Stimulated activated CD4-positive, alpha-beta T cell treated with anti-CD3 and anti-CD28 coated beads, Interleukin-1b, Interleukin-23, amount 100 ng/mL, for 4 hours (primary cell): ENCODE measurements at places on chromosomes 11 and 22.

- no peak for DNase-seq
These were observed 45.6 kb downstream of the PITPNB start for GRCh38 chr22:27873472-27873871.

GRCh38 chr11:87417951-87418350 is 380.2 kb downstream of the TMEM135 start:
- DNase-seq: no peak

DNA sequence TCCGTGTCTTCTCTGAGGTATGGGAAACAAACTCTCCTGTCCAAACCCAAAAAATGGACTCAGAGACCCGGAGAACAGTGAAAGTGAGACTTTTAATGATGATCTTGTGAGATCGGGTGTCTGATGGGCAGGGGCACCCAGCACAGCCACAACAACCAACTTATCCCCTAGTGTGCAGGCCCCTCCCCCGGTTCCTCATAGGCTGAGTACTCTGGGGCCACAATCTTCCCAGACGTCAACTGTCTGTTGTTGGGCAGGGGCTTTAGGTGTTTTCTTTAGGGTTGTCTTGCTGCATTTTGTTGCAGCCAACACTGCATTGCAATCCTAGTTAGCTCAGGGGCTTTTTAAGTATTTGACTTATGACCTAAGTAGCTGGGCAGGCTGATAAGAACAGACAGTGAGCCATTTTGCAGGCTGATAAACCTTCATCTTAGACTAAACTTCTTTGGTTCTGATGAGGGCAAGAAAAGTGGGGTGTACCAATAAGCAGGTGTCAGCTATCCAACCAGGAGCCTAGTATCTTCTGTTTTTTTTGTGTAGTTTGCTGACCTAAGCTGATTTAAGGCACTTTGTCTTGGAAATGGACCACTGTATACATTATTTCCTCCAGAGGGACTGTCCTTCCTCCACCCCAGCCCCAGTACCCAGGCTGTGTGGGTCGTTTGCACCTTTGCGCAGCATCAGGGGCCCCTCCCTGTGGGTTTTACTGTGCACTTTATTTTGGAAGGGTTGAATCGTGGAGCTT is 1323.6 kb downstream of the TBC1D22A start:
- DNase-seq: no peak

DNA sequence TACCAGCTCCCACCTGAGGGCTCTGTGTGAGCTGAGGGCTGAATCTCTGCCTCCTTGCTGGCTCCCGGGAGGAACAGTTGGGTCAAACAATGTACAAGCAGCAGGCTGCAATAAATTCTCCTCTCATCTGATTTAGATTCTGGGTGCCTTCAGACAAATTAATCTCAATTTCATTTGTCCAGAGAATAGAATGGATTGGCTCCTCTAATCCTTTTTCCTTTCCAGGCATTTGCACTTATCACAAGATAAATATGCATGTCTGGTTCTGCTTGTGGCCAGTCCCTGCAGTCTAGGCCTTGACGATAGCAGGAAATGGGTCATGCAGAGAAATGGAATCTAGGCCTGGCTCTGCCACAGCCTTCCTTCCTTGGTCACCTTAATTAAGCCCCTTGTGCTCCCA is 28.7 kb downstream of the UPB1 start:
- DNase-seq: no peak

- DNase-seq: no peak
These were observed 330.6 kb downstream of the SHANK2 start for GRCh38 chr11:70921804-70922203.

GRCh38 chr11:80872116-80872728 is 1431.4 kb upstream of the TENM4 start:
- DNase-seq: no peak

DNA sequence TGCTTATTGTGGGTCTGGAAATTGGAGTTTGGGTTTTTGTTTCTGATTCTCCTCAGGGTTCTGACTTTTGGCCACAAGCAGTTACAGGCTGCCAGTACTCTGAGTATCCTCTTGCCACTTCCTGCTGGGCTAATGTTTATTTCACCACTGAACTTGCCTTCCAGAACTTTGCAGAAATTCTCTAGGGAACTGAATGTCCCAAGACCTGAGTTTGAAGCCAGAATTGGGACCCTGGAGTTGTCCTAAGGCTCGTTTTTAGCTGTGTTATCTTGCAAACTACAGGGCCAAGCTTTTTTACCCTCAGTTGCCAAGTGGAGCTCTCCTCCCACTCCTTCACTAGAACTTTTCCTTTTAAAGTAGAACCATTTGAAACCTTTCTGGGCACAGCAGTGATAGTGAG is 89.9 kb downstream of the FAT3 start:
- DNase-seq: no peak

DNA sequence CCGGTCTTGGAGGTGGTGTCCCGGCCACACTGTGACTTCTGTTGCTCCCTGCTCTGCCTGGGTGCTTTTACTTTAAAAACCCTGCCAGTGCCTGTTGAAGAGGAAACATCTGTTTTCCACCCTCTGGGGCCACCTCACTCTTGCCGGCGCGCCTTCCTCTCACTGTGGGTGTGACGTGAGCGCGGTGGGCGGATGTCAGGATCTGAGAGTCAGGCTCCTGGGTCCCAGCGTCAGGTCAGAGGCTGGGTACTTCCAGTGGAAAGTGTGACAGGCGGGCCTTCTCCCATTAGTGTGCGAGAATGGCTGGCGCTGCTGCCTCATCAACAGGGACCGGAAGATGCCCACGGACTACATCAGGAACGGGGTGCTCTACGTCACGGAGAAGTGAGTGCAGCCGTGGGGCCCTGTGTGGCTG is 54.2 kb downstream of the GRAMD4 start:
- DNase-seq: peak; percentile 90

GRCh38 chr11:35078470-35078735 is 60.6 kb upstream of the CD44 start:
- DNase-seq: no peak

DNA sequence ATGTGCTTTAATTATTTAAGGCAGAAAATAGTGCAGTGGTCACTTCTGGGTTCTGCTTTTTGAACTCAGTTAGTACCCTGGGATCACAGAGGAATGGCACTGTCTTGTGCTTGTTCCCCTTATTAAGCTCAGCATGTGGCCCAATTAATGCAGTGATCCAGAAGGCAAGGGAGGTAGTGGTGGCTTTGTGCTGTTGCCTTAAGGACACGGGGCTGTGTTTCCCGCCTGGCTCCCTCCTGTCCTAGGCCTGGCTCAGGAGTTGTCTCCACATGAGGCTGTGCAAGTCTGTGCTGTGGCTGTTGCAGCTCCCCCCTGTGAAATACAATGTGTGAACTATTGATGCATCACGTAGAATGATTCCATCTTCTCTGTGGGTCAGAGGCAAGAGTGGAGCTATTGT is 49.2 kb upstream of the CABP7 start:
- DNase-seq: no peak

DNA sequence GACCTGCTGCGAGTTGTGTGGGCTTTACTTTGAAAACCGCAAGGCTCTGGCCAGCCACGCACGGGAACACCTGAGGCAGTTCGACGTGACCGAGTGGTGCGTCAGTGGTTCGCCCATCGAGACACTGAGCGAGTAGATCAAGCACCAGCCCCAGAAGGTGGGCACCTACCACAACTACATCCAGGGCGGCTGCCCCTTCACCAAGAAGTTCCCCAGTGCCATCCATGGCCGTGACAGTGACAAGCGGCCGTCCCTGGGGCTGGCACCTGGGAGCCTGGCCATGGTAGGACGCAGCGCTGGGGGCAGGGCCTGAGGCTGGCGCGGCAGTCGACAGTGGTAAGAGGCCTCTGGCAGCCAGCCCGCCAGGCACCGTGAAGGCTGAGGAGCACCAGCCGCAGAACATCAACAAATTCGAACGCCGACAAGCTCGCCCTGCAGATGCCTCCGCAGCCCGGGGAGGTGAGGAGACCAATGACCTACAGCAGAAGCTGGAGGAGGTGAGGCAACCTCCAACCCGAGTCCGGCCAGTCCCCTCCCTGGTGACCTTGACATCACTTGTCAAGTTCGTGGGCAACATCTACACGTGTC is 545.2 kb upstream of the CCDC179 start:
- no peak for DNase-seq

- DNase-seq: no peak
These were observed 113.8 kb upstream of the PITPNB start for GRCh38 chr22:28032861-28033260.

- DNase-seq: no peak
These were observed 179.4 kb downstream of the CADM1 start for GRCh38 chr11:115324581-115325432.

- no peak for DNase-seq
These were observed 337 bp downstream of the RPLP2 start for GRCh38 chr11:810040-810567.

DNA sequence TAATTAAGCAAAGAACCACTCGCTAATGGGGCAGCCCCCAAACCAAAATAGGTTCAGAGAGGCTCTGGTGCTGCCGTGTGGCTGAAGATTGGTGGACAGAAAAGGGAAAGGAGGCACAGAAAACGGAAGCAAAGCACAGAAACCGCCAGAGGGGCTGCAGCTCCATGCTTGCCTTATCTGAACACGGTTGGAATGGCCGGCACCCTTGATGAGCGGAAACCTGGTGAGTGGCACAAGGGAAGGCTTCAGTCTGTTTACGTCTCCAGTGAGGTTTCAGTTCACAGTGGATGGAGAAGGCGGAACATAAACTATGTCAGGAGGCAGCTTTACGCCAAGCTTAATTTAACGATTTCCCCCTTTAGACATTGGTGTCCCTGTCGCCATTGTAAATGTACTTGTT is 5.2 kb upstream of the PRR33 start:
- no peak for DNase-seq

- no peak for DNase-seq
These were observed 77.4 kb downstream of the MS4A13 start for GRCh38 chr11:60592601-60593000.

GRCh38 chr11:130546438-130546837 is 98.0 kb downstream of the ADAMTS15 start:
- no peak for DNase-seq

GRCh38 chr22:40156001-40156516 is 21.7 kb upstream of the TNRC6B start:
- DNase-seq: no peak

- DNase-seq: no peak
These were observed 24.6 kb downstream of the RASD2 start for GRCh38 chr22:35564975-35565867.
